Osteoblast (primary cell): ENCODE measurements at places on chromosomes 16 and 17. TPM values are rescaled to one million over a fixed set of nuclear protein-coding genes. Genes with fewer than 3 reads are reported as not detected.

Gene MT1H
- total RNA-seq: not detected in 2 replicates

DNA sequence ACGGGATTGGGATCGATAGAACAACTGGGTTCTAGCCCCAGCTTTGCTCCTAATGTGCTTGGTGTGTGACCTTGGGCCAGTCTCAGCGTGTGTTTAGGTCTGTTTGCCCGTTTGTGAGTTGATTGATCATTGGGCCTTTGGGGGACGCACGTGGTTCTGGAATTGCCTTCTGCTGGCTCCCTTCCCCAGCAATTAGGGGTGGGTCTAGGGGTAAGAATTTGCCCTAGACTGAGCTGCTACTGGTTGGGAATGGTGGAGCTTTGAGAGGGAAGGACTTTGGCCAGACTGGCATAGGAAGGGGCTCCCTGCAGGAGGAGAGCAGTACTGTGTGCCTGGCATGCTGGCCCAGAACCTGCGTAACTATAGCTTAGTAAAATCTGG is 1.5 kb downstream of the SPNS2 start:
- no peak for DNase-seq

DNA sequence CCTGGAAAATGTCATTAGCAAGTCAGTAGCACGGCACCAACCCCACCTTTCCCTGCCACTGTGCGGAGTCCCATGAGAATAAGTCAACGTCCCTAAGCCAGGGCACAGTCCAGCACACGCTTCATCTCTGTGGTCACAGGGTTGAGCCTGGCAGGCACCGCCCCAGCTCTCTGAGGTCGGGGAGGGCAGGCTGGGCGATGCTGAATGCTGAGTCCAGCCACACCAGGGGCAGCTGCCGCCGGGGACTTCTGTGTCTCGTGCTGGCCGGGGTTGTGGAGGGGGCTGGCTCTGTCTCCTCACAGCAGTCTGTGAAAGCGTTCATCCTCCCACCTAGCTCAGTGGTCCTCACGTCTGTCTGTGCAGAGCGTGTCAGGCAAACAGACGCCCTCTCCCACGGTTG is 53.2 kb downstream of the BANP start:
- no peak for DNase-seq

DNA sequence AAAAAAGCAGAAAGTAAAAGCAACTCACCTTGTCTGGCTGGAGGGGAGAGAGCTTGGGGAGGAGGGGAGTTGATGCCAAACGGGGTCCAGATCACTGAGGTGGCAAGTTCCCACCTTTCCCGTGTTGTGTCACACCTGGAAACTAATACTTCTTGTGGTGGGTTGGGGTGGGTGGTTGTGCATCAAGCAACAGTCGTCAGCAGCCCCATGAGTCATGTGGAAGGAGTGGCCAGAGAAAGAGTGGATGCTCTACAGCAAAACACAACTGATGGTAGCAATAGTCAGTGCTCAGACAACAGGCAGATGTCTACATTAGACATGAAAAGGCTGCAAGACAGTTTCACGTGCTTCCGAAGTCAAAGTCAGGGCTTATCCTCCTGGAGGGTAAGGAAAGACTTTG is 35.4 kb downstream of the ARSG start:
- DNase-seq: peak; percentile 67

Gene TERB1
- total RNA-seq: 0.29 and 0.36 TPM in 2 replicates

- no peak for DNase-seq
Observed at GRCh38 chr17:17946093-17946492, 26.1 kb downstream of the TOM1L2 start.

DNA sequence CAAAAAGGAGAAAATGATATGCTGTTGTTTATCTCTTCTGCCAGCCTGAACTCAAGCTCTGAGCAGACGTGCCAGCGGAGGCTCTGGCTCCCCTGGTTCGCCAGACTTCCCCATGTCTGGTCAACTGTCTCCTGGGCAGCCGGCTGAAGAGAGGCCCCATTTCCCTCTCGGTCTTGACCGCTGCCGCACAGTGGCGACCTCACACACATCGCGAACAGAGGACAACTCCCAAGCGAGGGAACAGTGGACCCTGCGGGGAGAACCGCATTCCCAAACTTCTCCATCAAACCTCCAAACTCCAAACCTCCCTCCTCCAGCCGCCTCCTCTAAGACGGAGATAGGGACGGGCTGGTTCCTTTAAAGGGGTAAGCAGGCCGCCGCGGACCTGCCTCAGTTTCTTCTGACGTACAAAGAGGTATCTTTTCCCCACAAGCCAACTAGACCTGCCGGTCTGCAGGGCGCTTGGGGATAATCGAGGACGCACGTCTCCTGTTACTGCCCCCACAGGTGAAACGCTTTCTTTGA is 24.9 kb upstream of the RFFL start:
- DNase-seq: peak; percentile 80

DNA sequence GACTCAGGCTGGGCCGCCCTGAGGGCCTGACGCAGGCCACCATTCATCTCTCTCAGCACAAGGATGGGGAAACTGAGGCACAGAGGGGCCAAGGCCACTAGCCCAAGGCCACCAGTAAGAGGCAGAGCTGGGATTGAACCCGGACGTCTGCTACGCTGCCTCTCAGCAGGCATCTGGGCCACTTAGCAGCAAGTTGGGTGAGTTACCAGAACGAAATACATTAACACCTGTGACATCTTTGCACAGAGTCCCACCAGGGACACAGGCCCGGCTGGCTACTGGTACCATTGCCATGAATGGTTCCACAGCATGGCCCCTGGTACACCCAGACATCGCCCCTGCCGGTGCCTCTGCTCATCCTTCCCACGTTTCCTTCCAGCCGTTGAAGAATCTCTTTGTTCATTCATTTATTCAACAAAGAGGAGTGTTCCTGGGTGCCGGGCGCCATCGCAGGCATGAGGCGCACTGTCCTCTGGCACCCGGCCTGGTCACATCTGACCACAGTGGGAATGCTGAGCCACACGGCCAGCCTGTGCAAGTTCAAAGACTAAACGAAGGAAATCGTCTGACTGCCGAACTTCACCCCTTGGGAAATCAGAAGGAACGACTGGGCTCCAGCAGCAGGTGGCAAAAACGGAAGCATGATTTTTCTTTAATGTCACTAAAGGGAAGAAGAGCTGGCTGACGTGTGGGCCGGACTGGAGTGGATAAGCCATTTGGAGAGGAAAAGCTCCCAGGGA is 7.4 kb upstream of the ZNF469 start:
- peak; percentile 86 for DNase-seq

GRCh38 chr16:1351582-1352362 is at the start of the genes GNPTG and TSR3:
Gene GNPTG (plus strand): TSS chr16:1351931. CDS start chr16:1351966, 35 bp downstream.
Gene TSR3 (minus strand): TSS chr16:1351878. CDS start chr16:1351804, 74 bp downstream.
- DNase-seq: peak; percentile 100

- no peak for DNase-seq
Observed at GRCh38 chr17:27199948-27200347, 94.0 kb upstream of the WSB1 start.

Gene CACNG1
- total RNA-seq: not detected in 2 replicates

DNA sequence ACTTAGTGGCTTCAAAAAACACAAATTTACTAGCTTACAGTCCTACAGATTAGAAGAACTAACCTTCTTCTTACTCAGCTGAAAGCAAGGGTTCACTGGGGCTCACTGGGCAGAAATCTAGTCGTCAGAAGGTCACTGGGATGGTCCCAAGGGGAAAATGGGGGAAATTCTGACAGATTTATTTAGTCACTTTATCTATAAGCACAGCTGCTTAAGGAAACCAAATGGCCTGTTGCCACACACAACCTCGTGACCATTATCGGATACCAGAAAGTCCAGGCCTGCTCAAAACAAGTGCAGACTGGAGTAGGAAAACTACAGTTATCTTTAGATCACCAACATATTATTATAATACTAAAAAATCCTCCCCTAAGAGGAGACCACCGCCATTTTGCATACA is 374.6 kb upstream of the ASIC2 start:
- no peak for DNase-seq

DNA sequence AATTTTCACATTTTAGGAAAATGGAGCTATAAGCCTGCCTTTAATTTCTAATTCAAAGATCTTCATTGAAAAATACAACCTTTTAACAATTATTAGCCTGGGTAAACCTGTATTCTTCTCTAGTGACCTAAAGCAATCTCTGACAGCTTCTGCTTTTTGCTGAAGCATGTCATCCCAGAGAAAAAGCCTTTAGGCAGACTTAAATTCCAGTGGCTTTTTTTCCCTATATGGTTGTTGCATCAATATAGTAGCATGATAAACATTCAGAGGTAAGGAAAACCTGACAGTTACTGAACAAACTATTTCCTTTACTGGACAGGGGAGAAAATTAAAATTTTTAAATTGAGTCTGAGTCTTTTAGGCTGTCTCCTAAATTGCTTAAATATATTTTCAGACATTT is 7.8 kb upstream of the EVI2A start:
- no peak for DNase-seq
